Renal cortical epithelial cell (primary cell): ENCODE measurements at places on chromosomes 6 and 20. TPM values are rescaled to one million over a fixed set of nuclear protein-coding genes. Genes with fewer than 3 reads are reported as not detected.

GRCh38 chr6:81734500-81735150 lies 17.9 kb downstream of the TENT5A start:
- no peak for DNase-seq

DNA sequence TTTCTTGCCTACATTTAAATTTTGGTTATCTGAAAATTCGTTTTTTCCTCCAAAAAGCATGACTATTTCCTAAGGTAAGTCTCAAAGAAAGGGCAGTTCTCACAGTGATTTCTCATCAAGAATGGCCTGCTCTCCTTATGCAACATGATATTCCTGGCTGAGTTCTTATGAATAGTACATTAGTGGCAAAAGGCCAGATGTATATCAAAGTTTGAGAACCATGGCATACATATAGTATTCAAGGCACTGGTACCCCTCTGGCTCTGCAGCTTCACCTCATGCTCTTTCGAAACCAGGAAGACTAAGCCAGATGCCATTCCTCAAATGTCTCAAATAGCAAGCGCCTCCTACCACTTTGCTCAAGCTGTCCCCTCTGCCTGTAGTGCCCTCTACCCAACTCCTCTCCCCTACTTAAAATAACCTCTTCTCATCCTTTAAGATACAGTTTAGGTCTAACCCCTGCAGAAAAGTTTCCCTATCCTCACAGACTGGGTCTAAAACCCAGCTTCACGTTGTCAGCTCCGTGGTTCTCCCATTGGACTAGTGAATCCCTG lies 280.3 kb downstream of the HACE1 start:
- DNase-seq = no peak

- DNase-seq = no peak
These were observed 28.9 kb downstream of the FYN start for GRCh38 chr6:111844376-111844775.

DNA sequence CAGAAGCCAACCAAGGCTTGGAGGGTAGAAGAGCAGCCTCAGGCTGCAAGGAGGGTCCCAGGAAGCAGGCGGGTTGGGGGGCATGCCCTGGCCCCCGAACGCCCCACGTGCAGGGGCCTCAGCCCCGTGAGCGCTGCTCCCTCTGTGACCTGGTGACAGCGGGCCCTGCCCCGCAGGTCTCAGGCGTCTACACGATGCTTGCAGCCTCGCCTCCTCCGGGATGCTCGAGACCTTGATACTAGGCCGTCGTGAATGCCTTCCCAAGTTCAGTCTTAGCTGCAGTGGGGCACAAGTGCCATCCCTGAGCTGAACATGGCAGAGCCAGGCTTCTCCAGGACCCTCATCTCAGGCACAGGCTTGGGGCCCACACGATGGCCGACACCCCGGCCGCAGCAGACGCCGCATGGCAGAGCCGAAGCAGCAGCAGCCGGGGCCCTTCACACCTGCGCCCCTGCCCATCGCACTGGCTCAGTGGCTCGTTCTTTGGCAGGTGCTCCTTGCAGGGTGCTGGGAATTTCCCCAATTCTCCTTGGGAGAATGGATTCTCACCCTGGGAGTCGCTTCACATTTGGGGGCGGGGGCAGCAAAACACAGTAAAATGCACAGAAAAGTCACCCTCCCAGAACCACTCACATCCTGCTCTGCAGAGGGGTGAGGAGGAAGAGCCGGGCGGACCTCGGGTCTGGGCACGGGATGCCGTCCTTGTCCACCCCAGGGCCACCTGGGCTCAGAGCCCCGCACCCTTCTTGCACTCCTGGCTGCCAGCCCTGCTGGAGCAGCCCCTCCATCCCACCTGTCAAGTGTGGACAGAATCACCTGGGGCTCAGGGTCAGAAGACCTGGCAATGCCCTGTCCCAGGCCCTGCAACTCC lies 161.8 kb downstream of the DLL1 start:
- DNase-seq = no peak

DNA sequence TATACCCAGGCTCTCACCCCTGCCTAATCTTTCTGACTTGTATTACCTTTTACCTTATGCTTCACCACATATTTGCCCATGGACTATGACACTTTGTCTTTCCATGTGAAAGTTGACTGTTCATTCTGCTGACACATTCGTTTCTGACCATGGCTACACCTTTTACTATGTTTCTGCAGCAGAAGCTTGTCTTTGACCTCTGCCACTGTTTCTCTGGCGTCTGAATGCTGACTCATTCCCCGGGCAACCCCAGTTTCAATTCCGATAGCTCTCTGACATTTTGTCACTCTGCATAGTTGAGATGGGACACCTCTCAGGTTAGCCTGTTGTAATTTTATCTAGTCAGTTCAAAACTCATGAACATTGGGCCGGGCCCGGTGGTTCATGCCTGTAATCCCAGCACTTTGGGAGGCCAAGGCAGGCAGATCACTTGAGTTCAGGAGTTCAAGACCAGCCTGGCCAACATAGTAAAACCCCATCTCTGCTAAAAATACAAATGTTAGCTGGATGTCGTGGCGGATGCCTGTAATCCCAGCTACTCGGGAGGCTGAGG lies 50.7 kb downstream of the SLC26A8 start:
- DNase-seq = peak; percentile 75

DNA sequence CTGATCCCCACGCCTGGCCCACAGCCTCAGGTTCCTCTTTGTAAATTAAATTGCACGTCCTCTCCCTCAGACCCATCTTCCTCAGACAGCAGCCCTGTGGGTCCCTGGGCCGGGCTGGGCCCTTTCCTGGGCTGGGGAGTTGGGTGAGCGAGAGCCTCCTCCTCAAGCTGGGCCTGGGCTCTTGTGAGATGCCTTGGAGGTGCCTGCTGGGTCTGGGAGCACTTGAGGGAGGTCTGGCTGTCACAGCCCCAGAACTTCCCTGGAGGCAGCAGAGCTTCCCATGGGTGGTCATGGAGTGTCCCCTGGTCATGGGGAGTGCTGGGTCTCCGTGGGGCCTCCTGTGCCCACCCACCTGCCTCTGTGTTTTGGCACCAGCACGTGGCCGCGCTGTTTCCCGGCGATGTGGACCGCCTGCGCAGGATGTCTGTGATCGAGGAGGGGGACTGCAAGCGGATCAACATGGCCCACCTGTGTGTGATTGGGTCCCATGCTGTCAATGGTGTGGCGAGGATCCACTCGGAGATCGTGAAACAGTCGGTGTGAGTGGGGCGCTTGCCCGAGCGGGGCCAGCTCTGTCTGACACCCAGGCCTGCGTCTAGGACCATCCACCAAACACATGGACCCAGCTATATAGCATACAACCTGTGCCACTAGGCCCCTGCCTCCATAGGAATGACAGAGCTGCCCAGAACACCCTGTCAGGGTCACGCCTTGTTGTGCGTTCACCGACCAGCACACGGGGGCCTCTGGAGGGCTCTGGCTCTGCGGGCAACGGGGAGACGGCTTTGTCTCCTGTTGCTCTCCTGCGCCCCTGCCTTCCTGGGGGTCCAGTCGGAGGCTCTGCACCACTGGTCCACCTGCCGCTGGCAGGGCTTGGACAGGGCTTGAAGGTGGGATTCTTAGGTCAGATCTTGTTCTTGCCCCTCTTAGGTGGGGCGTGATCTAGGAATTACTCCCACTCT lies 33.0 kb downstream of the PYGB start:
- DNase-seq = no peak

GRCh38 chr6:42337985-42338743 lies 113.6 kb downstream of the TRERF1 start:
- no peak for DNase-seq

GRCh38 chr6:14312587-14312986 lies 195.0 kb downstream of the CD83 start:
- no peak for DNase-seq

- DNase-seq = no peak
These were observed 370.3 kb downstream of the CD109 start for GRCh38 chr6:74066168-74066871.

- peak; percentile 72 for DNase-seq
These were observed 874.2 kb downstream of the TFAP2A start for GRCh38 chr6:9540534-9541126.

DNA sequence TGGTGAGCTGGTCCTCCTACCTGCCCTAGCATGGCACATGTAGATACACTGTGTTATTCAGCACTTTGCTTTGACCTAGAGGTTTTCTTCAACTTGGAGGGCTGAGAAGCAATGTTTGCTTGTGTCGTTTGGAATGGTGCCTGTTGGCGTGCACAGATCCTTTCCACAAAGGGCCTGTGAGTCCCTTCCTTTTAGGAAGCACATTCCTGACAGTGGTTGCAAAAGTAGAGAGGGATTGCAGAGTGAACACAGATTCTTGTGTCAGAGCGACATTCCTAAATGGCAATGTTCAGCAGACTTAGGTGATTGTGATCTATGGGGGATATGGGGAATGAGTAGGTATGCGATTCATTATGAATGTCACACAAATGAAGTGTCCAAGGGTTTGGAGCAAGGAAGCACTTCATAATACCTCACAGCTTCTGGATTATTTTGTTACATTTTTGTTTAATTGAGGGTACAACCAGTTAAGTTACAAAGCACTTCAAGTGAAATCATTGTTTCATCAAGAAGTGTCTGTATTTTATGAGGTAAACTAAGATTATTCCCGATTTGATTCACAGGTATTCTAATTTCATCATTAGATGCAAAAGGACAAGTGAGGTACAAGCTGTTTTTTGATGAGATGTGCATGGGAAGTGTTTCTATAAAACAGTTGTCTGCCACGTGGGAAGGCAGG lies 713 bp upstream of the RNF144B start:
- no peak for DNase-seq

DNA sequence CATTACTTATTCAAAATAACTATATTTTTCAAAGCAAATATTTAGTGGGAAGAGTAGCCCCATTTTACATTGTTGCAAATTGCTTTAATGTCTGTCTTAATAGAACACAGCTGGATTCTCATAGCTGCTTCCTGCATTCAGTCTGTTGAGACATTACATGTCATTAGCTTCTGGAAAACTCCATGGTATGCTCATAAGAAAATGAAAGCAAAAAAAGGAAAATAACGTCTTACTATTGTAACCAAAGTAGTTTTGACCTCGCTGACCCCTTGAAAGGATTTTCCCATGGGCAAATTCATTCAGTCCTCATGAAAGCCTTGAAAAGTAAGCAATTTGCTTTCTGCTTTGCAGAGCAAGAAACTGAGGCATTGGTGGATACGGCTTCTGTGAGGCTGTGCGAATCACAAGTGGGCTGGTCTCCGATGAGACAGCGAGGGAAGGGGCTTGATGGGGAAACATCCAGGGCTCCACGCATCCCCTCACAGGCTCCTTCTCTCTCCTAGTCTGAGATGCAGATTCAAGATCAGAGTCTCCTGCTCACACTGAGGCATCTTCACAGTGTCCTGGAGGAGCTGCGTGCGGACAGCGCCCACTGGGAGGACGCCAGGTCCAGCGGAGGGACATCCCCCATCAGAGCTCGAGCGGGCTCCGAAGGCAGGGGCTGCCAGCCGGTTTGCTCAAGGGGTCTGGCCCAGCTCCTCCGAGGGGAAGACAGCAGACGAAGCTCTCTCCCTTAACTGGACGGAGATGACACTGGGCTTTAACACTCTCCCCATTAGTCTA lies 3.3 kb downstream of the C20orf202 start:
- DNase-seq = no peak

GRCh38 chr20:6855104-6855503 lies 87.6 kb downstream of the BMP2 start:
- DNase-seq = no peak

DNA sequence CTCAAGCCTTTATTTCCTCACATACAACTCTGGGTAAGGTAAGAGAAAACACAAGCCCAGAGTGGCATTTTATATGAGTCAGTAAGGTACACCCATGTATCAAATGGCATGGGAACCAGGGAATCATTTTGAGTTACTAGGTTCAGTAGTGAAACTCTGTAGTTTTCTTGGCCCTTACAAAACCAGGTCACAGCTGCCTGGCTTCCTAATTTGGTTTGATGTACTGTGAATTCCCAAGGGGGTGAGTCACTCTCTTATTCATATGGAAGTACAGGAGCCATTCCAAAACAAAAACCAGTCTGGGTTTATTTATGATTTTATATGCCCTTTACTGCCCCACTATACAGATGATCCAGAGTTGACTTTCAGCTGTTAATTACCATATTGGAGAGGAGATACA lies 70.7 kb downstream of the PDE7B start:
- peak; percentile 99 for DNase-seq

TFAP2D gene
- total RNA-seq = not detected in 2 replicates

CAGE1 gene
- total RNA-seq = 0.17 TPM in 1 of 2 replicates, not detected in the other

BFSP1 gene
- total RNA-seq = 2.3 and 7.5 TPM in 2 replicates

CRISP3 gene
- not detected in 2 replicates for total RNA-seq
